Right renal cortex interstitium (tissue), 3 donors: ENCODE measurements at places on chromosomes 3 and 15. TPM values are rescaled to one million over a fixed set of nuclear protein-coding genes. Genes with fewer than 3 reads are reported as not detected.

DNA sequence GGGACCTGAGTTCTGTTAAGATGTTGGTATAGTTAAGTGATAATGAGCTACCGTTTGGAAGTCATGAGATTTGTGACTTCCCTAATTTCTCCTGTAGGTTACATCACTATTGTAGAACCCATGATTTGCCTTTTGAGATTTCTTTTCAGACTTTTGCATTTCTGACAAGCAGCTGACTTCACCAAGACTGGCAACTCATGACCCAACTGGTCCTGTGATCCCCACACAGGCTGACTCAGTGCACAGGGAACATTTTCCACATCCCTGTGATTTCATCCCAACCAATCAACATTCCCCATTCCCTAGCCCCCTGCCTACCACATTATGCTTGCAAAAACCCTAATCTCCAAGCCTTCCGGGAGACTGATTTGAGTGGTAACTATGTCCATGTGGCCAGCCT lies 242.1 kb upstream of the PDZRN3 start:
- DNase-seq = no peak

DNA sequence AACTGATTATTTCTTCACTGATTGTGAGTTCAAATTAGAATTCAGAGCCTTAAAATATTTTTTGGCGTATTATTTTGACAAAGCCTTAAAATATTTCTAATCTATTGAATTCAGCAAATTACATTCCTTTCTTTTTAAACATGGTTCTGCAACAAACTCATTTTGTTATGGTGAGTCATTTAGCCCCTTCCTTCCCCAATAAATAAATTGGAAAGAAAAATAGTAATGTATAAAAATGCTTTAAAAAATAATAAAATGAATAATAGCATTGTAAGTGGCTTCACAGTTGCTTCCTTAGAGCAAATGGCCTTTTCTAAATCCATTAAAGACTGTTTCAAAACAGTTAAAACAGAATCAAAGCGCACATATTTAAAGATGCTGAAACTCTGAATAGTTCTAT lies 12.1 kb downstream of the CSNK1G1 start:
- DNase-seq = no peak

- no peak for DNase-seq
Measured at GRCh38 chr3:113094337-113095221, 103.8 kb downstream of the GTPBP8 start.

GRCh38 chr3:157573780-157574378 lies 70.7 kb upstream of the VEPH1 start:
- no peak for DNase-seq

DNA sequence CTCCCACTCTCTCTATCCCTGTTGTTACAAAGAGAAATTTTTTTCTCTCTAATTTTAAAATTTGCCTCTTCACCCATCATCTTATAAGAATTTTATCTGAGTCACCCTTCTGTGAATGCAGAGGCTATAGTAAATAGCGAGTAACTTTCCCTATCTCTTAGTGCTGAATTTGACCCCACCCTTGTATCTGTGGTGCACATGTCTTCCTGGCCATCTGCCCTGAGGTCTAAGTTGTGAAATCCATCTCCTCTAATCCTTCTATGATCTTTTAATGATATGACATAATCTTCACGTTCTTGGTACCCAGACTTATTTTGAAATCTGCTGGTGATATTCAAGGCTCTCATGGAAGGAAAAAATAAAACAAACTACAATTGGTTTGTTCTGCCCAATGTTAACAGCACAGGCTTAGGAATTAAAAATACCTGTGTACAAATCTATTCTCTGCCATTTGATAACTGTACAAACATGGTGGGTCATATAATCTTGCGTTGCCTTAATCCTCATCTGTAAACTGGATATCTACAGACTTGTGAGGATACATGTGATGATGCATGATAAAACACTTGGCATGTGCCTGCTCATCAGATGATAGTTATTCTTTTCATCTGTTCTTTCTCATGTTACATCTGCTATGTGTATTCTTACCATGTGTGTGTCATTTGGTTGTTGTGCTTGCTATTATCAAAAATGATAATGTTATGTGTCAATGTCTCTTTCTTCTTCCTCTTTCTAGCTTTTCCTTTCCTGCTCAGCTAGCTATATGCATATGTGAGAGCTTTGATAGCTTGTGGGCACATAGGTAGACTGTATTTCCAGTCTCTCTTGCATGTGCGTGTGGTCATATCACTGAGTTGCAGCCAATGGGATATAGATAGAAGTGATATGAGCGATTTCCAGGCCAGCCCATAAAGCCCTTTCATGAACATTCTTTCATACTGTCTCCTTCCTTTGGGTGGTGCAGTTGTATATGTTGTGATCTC lies 13.7 kb upstream of the CCR3 start:
- DNase-seq = no peak

Gene CCR8
- not detected for polyA plus RNA-seq

DNA sequence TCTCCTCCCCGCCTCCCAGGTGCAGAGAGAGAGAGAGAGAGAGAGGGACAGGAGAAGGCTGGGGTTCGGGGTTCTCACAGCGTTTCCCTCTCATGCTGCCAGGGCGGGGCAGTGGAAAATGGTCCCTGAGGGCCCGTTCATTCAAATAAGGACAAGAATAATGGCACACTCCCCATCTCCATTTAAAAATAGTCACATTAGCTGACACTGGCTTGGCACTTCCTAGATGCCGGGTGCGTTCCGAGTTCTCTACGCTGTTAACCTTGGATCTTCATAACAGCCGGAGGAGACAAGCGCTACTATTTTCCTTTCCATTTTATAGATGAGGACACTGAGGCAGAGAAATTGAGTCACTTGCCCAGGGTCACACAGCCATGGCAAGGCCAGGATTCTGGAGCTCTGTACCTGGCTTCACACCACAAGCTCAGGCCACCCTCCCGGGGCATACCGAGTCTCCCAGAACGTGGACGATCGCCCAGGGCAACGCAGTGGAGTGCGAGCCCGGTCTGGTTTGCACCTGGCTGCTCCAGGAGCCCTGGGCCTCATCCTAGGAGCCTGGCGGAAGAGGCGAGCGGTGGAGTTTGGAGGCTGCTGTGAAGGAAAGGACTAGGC lies 608 bp upstream of the SLC6A6 start:
- DNase-seq = no peak

GRCh38 chr3:48241796-48242455 lies 1.0 kb downstream of the ZNF589 start:
- no peak for DNase-seq

DNA sequence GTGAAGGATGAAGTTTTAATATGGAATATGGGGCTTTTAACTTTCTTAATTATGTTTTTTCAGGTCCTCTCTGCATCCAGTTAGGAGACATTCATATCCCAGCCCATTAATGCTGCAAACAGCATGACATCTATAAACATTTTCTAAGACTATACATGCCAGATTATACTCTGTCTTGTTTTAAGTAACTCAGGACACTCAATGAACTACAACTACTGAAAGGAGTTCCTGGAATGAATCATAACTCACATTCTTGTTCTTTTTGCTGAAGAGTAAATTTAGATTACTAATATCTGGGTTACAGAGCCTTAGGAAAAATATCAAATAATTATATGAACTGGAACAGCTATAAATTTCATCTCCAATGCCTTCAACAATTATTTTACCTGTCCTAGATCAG lies 167.4 kb downstream of the STAG1 start:
- DNase-seq = no peak

DNA sequence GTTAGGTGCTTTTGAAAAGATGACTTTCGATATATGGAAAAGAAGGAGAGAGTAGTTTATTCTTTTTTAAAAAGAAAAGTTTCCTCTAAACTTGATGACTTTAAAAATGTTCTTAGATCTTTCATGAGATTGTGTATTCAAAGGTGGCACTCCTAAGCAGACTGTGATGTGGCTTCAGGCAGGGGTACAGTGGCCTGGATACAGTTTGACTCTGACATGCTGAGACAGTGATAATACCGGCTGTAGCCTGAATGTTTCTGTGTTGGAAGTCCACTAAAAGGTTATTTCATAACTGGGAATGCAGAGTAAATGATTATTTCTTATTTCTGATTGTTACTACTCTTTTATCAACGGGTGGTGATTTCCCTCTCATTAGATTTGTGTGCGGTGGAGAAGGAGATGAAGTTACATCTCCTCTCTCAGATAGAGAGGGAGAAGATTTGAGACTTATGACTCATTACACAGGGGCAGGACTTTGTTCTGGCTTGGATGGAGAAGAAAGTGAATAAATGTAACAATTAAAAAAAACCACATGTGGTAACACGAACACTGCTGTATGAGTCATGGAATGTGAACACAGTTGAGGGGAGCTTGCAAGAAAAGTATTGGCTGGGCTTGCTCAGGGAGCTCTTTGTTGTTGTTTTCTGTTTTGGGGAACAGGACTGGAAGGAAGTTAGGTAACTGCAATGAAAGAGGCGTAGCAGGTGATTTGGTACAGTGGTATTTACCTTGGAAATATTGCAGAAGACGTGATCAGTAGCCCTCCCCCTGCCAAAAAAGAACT lies 21.6 kb downstream of the SPTSSB start:
- DNase-seq = no peak
